ENCODE measurements at places on chromosomes 7 and 10. TPM values are rescaled to one million over a fixed set of nuclear protein-coding genes. Genes with fewer than 3 reads are reported as not detected.

Gene TFPI2
- not detected for total RNA-seq

Gene INSIG1
- total RNA-seq, result 164 TPM

Gene HOXA6
- total RNA-seq, result 10.2 TPM

Gene SLC37A3
- 9.8 TPM for total RNA-seq

Gene GNAT3
- not detected for total RNA-seq

Gene ATP6V0E2
- 48.3 TPM for total RNA-seq

Gene ITPRID1
- not detected for total RNA-seq

Gene KEL
- total RNA-seq, result 2.2 TPM

Gene MBL2
- total RNA-seq, result not detected

Gene TMEM213
- total RNA-seq, result not detected

Gene MAT1A
- total RNA-seq, result not detected

Gene LIPJ
- not detected for total RNA-seq

Gene CRYGN
- not detected for total RNA-seq

Gene UPK3BL1
- total RNA-seq, result 26.6 TPM

Gene NME8
- total RNA-seq, result not detected
